CD4-positive, alpha-beta T cell treated with Interleukin-6 at 100 ng/mL for 8 hours (primary cell): ENCODE measurements at places on chromosomes 4 and X.

- no peak for DNase-seq
Measured at GRCh38 chrX:53031380-53031779, 17.2 kb upstream of the GPR173 start.

GRCh38 chr4:2958446-2958845 lies 4.8 kb downstream of the NOP14 start:
- DNase-seq: no peak

GRCh38 chrX:131739823-131740222 lies 195.9 kb downstream of the OR13H1 start:
- no peak for DNase-seq

- DNase-seq: no peak
Measured at GRCh38 chr4:142550965-142551364, 295.1 kb downstream of the INPP4B start.

- no peak for DNase-seq
Measured at GRCh38 chrX:148865277-148866210, 365.1 kb downstream of the AFF2 start.

- DNase-seq: peak; percentile 3
Measured at GRCh38 chrX:30570505-30570904, 7.1 kb downstream of the TASL start.

GRCh38 chrX:43716144-43716543 lies 60.0 kb downstream of the MAOA start:
- no peak for DNase-seq

DNA sequence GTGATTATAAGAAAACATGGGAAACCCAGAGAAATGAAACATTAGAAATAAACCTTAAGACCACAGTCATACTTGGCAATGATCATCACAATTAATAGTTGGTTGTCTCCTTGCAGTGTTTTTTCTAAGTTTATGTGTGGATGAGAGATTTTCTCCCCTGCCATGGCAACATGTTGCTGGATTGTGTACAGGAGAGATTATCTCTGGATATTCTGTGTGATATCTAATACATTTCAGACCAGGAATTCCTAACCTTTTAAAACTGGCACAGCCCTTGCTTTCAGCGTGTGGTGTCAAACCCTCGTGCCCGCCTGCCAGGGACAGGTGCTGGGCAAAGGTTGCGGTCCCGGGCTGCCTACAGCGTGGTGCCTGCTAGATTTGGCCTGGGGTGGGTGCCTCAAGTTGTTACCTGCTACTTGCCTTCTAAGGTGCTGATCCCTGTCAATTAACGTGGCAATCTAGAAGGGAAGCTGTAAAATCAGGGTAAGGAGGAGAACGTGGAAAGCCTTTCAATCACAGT lies 100.5 kb downstream of the TMEM131L start:
- no peak for DNase-seq

GRCh38 chr4:177483271-177483670 lies 41.0 kb upstream of the AGA start:
- DNase-seq: no peak

DNA sequence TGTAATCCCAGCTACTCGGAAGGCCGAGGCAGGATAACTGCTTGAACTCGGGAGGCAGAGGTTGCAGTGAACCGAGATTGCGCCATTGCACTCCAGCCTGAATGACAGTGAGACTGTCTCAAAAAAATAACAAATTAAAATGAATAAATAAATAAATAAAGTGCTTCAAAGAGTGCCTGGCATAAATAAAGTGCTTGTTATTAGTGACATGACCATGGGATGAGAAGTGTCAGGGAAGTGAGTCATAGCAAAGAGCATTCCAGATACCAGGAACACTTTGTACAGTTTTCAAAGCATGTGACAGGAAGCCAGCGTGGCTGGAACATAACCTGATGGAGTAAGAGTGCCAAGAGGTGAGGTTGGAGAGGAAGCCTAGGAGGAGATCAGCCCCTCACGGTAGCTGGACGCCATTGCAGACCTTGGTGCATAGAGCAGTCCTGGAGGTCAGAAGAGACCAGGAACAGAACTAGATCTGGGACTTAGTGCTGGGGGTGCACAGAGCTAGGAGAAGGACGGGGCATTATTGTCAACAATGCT lies 6.0 kb upstream of the WDR13 start:
- DNase-seq: no peak

GRCh38 chr4:102541697-102542096 lies 40.5 kb downstream of the NFKB1 start:
- DNase-seq: no peak

GRCh38 chr4:142353149-142353738 lies 492.9 kb downstream of the INPP4B start:
- DNase-seq: peak; percentile 30

- DNase-seq: no peak
Measured at GRCh38 chrX:129719268-129719667, 19.5 kb upstream of the XPNPEP2 start.

GRCh38 chr4:176817204-176817603 lies 24.5 kb upstream of the VEGFC start:
- no peak for DNase-seq

DNA sequence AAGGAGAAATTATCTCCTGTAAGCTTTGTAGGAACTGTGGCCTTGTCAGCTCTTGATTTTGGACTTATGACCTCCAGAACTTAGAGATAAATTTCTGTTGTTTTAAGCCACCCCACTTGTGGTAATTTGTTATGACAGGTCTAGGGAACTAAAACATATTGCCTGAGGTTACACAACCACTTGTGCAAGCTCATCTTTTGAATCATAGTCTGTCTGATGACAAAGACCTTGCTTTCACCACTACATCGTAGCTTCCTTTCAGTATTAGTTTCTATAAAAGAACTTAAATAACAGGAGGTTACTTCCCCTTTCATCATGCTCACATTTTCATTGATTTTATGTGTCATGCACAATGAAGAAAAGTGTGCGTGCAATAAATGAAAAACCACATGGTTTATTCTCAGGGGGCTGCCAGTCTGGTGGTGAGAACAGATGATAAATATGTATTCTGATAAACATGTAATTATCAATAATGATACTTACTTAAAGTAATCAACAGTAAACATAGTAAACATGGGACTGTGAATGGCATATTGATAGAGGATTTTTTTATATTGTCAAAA lies 690.0 kb upstream of the HS3ST1 start:
- no peak for DNase-seq

DNA sequence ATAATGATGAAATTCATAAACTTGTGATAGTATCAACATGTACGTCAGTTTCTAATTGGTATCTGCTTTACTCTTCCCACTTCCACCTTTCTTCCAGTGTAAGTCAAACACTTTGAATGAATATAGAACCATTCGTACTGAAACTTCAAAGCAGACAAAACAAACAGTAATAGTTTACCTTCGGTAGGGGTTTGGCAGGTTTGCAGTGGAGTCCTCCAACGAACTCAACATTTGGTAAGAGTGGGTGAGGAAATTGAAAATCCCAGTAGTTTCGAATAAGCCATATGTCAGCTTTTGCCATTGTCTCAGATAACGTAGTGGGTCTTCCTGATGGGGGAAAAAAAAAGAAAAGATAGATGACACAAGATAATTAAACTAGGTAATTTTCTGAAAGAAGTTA lies 2.2 kb downstream of the UGT2B4 start:
- no peak for DNase-seq

GRCh38 chr4:176504118-176504517 lies 184.4 kb downstream of the SPCS3 start:
- DNase-seq: no peak

DNA sequence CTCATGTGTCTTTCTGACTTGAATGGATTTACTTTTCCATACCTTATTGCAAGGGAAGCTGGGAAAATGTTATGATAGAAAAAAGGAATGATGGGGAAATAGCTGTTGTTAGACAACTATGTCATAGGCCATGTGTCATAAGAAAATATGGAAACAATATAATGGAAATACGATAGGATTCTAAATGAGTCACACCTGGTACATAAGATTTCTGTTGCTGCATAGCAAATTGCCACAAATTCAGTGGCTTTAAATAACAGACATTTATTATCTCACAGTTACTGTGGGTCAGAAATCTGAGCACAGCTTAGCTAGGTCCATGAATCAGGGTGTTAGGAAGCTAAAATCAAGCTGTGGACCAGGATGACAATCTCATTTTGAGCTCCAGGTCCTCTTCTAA lies 44.6 kb upstream of the ANKRD50 start:
- no peak for DNase-seq

- peak; percentile 1 for DNase-seq
Measured at GRCh38 chrX:103248553-103248952, 6.4 kb downstream of the TCEAL8 start.

- no peak for DNase-seq
Measured at GRCh38 chrX:84340968-84341367, 153.0 kb upstream of the RPS6KA6 start.

DNA sequence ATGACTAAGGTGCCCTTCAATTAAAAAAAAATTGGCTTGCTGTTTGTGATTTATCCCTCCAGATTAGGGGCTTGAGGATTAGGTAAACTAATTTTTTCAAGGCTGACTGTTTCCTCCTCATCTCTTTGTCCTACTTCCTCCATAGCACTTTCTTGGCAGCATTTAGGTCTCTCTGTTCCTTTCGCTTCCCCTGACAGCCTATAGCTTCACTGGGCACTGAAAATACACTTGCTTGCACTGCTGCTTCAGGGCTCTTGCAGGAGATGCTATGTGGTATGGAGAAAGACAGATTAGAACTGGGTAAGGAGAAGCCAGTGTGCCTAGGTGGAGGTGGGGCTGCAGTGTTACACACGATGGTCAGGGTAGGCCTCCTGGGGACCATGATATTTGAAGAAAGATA lies 112.3 kb upstream of the SFRP2 start:
- DNase-seq: no peak

GRCh38 chrX:111041018-111041462 lies 55.0 kb upstream of the PAK3 start:
- peak; percentile 32 for DNase-seq

GRCh38 chrX:11968991-11969390 lies 169.3 kb upstream of the FRMPD4 start:
- no peak for DNase-seq

- no peak for DNase-seq
Measured at GRCh38 chrX:75786290-75786689, 1.2 kb upstream of the MAGEE2 start.

DNA sequence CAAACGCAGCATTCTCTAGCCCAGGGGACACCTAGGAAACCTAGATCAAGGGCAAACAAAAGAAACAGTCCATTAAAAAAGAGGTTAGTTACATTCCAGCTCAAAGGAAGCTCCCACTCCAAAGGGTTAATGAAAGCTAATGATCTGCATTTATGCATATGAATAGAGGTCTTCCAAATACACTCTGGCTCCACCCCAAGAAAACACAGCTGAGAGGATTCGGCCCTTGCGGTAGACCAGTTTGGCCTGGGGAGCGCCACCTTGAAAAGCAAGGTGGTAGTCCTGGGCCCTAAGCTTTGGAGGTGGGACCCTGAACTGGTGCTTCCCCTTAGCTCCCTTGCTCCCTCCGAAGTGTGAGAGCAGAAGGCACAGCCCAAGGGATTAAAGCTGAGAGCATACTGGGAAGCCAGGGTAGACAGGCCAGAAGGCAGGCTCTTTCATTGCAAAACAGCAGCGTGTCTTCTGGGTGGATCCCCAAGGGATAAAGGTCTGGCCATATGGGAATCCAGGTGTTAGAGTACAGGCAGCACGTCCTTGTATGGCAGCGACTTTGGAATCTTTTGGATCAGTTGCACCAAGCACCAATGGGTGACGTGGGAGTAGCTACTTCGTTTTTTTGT lies 3.7 kb downstream of the GABRQ start:
- DNase-seq: no peak

DNA sequence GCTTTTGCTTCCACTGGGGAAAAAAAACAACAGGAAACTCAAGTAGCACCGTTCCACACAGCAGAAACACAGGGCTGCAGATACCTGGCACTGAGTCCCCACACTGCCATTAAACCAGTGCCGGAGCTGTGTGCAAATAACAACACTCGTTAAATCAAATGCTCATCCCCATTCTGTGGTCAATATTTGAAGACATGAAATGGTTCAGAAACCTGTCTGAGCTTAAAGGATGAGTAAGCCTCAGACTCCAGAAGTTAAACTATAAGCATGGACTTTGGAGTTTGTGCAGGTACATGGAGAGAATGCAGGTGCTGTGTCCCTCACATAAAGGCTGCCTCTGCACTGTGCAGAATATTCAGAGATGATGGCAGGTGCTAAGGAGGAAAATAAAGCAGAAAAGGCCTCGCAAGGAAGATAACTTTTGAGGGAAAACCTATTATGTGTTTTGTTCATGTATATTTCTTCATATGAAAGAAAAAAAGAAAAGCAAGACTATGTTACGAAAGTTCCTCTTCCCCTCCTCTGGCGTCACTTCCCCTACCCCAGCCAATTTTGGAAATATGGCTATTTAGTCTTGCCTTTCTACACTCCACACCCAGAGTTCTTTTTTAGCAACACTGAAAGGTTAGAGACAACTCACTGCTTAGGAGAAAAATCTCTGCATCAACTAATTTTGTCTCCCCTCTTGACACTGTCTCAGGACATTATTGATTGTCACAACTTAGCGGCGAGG lies 4.6 kb downstream of the MPP1 start:
- DNase-seq: no peak
